ENCODE measurements at places on chromosomes 6 and 20.

DNA sequence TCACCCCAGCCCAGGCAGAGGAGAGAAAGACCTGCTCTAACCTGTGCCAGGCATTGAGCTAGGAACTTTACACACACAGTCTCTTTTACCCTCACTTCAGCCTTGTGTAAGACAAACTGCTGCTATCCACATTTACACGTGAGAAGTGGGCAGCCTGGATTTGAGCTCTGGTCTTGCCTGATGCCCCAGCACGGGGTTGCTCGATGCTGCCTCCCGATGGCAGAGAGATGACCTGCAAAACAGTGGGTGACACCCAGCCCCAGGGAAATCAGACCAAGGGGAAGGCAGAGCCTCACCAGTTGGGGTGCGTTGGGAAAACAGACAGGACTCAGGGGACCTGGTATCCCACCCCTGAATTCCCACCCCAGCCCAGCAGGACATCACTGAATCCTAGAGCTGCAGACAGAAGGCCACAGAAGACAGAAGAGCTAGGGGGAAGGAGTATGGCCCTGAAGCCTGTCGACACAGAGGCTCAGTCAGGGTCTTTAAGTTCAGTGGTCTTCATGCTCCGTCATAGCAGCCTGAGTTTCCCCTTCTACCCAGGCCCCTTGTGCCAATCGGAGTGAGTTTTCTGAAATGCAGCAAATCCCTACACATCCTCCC, 990 bp downstream of the BPI start:
- DNase-seq = no peak

DNA sequence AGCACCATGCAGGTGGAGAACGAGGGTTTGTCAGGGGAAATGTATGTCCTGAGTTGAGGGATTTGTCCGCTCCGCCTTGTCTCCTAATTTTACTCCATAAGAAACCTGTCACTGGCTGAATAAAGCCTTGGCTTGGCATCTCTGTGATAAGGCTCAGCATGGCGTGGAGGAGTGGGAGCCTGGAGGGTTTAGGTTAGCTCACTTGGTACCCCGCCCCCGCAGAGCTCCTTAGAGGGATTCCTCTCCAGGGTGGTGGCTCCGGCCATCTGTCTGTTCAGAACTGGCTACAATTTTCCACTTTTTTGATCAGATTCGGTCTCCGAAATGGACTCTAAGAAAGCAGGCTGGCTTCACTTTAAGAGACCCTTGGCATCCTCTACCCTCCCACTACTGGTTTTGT, 192.2 kb upstream of the SYNDIG1 start:
- DNase-seq = no peak

- no peak for DNase-seq
Measured at GRCh38 chr20:20492521-20493332, 124.8 kb downstream of the INSM1 start.

DNA sequence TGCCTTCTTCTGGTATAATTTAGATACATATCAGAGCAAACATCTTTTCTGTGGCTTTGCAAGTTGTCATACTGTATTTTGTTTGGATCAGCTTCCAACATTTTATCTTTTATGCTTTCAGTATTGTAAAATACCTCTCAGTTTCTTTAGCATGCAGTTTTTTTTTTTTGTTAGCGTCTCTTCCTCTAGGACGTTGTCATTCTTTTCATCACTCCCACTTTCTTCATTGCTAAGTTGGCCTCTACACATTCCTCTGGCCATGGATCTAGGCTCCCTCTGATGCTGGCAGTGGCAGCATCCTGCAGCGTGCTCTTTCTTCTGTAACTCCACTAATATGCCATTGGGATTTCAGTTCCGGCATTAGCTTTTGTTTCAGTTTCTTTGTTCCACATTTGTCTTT, 21.7 kb downstream of the RPRD1B start:
- DNase-seq = no peak

DNA sequence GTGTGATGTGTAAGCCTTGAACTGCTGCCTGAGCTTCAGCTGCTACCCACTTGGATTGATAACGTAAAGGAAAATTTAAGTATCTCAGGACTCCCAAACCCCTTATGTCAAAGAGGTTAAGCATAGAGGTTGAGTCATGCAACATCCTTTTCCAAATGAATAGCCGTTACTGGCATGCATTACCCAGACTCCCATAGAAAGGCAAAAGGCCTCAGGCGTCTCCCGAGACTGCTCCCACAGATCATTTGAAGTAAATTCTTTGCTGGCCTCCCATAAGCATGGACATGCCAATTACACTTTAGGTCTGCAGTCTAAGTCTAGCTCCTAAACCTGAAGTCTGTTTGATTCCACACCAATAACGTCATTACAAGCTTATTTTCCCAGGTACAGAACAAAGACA, 14.7 kb downstream of the IPCEF1 start:
- no peak for DNase-seq

- no peak for DNase-seq
Measured at GRCh38 chr6:164692772-164693510, 616.5 kb downstream of the C6orf118 start.

Data from ovary (tissue), 10 donors.